Mesenchymal stem cell (in vitro differentiated cells and primary cell): ENCODE measurements at places on chromosomes 5 and 9.

GRCh38 chr9:133060417-133060841 is 1.4 kb upstream of the CEL start:
- no peak for DNase-seq

GRCh38 chr5:78050888-78051287 is 243.6 kb downstream of the AP3B1 start:
- DNase-seq = peak; percentile 64

GRCh38 chr9:131237291-131237690 is 39.0 kb downstream of the FAM78A start:
- no peak for DNase-seq

- no peak for DNase-seq
Measured at GRCh38 chr5:10584714-10585517, 21.0 kb downstream of the ANKRD33B start.

DNA sequence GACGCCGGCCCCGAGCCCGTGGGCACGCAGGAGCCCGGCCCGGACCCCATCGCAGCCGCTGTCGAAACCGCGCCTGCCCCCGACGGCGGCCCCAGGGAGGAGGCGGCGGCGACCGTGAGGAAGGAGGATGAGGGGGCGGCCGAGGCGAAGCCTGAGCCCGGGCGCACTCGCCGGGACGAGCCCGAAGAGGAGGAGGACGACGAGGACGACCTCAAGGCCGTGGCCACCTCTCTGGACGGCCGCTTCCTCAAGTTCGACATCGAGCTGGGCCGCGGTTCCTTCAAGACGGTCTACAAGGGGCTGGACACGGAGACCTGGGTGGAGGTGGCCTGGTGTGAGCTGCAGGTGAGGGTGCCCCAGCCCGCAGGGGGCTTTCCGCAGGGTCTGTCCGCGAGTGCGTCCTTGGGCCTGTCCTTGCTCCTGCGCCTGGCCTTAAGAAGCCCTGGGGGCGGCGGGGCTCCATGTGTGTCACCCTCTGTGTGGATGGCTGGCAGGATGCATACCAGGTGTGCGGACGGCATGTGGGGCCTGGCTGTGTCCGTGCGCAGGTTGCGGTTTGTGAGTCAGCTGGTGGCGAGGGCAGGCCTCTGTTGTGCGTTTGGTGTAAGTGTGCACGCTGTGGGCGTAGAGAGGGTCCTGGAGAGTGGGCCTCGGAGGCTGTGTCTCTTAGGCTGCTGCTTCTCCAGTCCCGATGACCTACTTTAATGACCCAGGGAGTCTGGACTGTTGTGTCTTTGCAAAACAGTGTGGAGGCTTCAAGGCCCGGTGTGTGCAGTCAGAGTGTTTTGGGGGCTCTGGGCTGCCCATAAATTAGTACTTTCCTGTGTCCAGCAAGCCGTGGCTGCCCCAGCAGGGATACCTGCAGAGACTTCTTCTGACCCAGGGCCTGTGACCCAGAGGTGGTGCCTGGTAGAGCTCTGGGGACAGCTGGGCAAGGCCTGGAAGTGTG is 1.6 kb downstream of the WNK2 start:
- no peak for DNase-seq
